ENCODE measurements at places on chromosomes 13 and 19.

DNA sequence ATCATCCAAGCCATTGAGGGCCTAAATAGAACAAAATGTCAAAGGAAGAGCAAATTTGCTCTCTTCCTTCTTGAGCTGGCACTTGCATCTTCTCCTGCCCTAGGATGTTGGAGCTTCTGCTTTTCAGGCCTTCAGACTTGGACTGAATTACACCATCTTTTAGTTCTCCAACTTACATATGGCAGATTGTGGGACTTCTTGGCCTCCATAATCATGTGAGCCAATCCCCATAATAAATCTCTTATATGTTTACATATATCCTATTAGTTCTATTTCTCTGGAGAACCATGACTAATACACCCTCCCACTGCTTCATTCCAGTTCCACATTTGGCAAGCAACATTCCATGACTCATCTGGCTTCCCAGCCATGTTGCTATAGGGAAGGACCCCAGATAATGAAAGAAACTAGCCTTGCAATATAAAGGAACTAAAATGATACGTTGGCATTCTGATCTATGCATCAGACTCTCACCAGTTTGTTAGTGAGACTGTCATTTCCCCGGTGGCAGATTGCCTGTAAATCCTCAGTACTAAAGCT, 11.0 kb upstream of the ACOD1 start:
- DNase-seq = peak; percentile 54

GRCh38 chr19:47444388-47444821, 25.1 kb upstream of the MEIS3 start:
- DNase-seq = no peak

DNA sequence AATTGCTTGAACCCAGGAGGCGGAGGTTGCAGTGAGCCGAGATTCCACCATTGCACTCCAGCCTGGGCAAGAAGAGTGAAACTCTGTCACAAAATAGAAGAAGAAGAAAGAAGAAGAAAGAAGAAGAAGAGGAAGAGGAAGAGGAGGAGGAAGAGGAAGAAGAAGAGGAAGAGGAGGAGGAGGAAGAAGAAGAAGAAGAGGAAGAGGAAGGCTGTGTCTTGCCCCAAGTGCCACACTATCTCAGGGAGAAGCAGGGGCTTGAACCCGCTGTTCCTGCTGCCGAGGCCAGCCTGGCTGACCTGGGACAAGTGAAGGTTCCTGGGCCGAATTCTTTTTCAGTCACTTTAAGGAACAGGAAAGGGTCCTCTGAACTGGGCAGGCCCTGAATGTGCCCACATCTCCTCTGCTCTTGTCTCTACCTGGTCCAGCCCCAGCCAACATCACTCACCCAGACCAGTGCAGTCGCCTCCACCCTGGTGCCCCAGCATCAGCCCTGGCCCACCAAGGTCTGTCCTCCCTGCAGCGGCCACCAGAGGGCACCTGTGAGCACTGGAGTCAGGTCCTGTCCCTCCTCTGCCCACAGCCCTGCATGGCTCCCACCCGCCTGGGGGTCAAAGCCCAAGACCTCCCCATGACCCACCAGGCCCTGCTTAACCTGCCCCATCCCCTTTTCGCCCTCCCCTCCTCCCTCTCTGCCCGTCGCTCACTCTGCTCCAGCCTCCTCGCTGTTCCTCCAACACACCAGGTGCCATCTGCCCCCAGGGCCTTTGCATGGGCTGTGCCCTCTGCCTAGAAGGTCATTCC, 20.0 kb downstream of the TICAM1 start:
- DNase-seq = no peak

- no peak for DNase-seq
These were observed 8.2 kb downstream of the NALCN start for GRCh38 chr13:101408154-101408553.

DNA sequence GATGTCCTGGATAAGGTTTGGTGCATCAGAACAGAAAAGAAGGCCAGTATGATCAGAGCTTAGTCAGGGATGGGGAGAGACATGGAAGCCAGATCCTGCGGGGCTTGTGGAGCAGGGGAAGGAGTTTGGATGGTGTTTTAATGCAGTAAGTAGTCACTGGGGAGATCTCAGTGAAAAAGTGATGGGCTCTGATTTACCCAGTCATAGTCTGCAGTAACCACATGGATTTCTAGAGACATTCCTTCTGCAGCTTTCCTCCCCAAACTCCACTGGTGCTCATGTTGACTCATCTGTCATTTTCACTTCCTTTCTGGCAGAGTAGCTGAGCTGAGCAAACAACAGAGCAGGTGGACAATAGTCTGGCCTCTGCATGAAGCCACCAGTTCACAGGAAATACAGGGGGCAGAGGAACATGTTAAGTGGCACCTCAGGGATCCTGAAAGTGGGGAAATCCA, 144.1 kb downstream of the DPF1 start:
- DNase-seq = no peak

- no peak for DNase-seq
These were observed 53.1 kb downstream of the ARHGAP35 start for GRCh38 chr19:46913852-46914430.

- DNase-seq = no peak
These were observed 76.0 kb downstream of the IER2 start for GRCh38 chr19:13225973-13226865.

- no peak for DNase-seq
These were observed 67.4 kb downstream of the STK24 start for GRCh38 chr13:98509271-98510155.

- DNase-seq = no peak
These were observed 54.5 kb downstream of the TSSK6 start for GRCh38 chr19:19460761-19461265.

- peak; percentile 14 for DNase-seq
These were observed 3.9 kb upstream of the CEBPA start for GRCh38 chr19:33306191-33306590.

GRCh38 chr13:107124129-107124718, 556.3 kb upstream of the ARGLU1 start:
- DNase-seq = no peak

Data from RWPE2 (cell line).